ENCODE measurements at places on chromosomes 3 and 15. TPM values are rescaled to one million over a fixed set of nuclear protein-coding genes. Genes with fewer than 3 reads are reported as not detected.
A peak's percentile ranks its signal among the peaks of the same experiment; 100 is the strongest.

GRCh38 chr3:99482191-99482590, 156.2 kb upstream of the COL8A1 start:
- DNase-seq = no peak

GRCh38 chr15:72473614-72474465, at the start of gene ARIH1:
Gene ARIH1, plus strand, starts transcription at chr15:72474330. Its CDS starts 310 bp downstream, at chr15:72474640.
- DNase-seq = peak; percentile 93

- no peak for DNase-seq
Observed at GRCh38 chr3:120839120-120839519, 68.9 kb upstream of the STXBP5L start.

DNA sequence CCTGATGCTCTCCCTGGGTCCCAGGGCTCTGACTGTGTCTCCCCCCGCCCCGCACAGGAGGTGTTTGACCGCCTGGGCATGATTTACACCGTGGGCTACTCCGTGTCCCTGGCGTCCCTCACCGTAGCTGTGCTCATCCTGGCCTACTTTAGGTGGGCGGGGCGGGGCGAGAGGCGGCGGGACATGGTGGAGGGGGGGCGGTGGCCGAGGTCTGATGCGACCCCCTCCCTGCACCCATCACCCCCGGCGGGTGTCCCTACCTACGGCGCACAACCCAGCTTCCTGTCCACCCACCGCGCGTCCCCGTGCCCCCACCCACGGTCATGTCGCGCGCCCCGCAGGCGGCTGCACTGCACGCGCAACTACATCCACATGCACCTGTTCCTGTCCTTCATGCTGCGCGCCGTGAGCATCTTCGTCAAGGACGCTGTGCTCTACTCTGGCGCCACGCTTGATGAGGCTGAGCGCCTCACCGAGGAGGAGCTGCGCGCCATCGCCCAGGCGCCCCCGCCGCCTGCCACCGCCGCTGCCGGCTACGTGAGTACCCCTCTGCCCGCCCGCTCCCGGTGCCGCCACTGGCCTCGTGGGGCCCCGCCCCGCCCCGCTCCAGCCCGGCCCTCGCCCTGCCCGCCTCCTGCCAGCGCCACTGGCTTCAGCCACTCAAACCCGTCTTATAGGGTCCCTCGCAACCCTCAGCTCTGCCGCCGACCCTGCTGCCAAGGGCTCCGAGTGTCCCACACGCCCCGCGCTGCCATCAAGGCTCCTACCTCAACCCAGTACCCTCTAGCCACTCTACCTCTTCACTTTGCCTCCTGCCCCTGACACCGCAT, 21.0 kb downstream of the PTH1R start:
- DNase-seq = no peak

DNA sequence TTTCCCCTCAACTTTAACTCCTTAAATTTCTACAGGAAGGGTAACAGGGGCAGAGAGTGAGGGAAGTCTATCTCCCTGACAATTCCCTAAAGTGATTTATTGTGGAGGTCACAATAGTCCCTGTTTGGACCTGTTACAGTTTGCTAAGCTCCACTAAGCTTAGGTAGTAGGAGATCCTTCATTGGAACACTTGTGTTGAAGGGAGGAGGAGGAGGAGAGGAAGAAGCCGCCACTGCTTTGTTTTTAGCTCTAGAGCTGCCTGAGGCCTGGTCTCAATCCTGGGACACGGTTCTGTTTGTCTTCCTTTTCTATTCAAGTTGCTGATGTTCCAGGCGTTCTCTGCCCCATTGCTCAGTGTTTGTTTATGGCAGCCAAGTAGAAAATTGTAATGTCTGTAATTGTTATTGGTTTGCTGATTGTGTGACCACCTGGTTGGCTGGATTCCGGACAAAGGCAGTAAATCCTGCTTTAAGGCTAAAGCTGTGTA, 48.4 kb downstream of the HES1 start:
- DNase-seq = no peak

- no peak for DNase-seq
Observed at GRCh38 chr15:65246026-65246714, 34.9 kb upstream of the CILP start.

GRCh38 chr3:66534304-66534845, 33.6 kb upstream of the LRIG1 start:
- no peak for DNase-seq

The KBTBD8 gene
- 1.6 TPM for polyA plus RNA-seq

The FBXO40 gene
- 0.03 TPM for polyA plus RNA-seq

The NANOGP8 gene
- not detected for polyA plus RNA-seq

The LRRC2 gene
- polyA plus RNA-seq = 3.1 TPM

The ST8SIA2 gene
- polyA plus RNA-seq = 6.0 TPM
